Lower lobe of right lung (tissue), 2 donors: ENCODE measurements at places on chromosomes 1 and 21. TPM values are rescaled to one million over a fixed set of nuclear protein-coding genes. Genes with fewer than 3 reads are reported as not detected.
A peak's percentile ranks its signal among the peaks of the same experiment; 100 is the strongest.

DNA sequence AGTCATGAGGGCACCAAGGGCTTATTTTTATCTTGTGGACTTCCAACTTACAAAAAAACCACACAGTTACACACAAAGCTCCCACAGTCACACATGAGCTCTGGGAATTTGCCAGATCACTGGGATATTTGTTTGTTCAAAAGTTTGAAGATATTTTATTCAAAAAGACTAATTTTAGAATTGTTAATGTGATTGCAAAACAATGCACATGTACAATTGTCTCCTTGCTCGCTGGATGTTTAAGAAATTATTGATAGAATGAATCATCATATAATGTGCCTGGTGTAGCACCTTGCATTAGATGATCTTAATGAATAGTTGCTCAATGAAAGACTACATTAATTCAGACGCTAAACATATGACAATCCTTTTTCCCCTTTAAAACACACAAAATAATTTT is 570.3 kb downstream of the LMO4 start:
- H3K27ac ChIP-seq, result no peak overlapping the region
- H3K4me3 ChIP-seq, result no peak overlapping the region
- no peaks in the 10 kb centered on the region for H3K36me3 ChIP-seq
- no peak for DNase-seq

GRCh38 chr1:244151537-244151936 is 100.5 kb downstream of the ZBTB18 start:
- H3K27me3 ChIP-seq, result no peaks in the 10 kb centered on the region
- H3K4me1 ChIP-seq, result no peaks in the 10 kb centered on the region
- no peaks in the 10 kb centered on the region for H3K36me3 ChIP-seq
- H3K27ac ChIP-seq, result no peak overlapping the region
- no peak overlapping the region for H3K4me3 ChIP-seq

DNA sequence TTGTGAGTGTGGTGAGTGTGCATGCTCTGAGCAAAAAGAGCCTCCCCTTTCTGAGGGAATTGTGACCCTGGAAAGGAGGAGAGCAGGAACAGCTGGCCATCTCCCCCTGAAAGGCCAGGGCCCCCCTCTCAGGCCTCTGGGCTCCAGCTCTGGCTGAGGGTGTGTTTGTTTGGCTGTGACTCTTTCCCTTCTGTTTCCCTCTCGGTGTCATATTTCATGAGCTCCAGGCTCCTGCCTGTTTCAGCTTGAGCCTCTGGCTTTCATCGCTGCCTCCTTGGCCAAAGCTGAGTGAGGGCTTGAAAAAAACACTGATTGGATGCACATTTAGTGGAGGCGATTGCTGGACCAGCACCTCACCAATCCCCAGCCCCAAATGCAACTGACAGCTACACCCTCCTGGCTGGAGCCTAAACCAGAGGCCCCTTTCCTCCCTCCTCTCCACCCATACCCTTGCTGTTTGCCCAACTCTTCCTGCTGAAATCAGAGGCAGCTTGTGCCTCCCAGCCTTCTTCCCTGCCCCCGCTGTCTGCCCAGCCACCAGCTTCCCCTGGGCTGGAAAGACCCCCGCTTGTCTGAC is 64.1 kb downstream of the DDR2 start:
- H3K27me3 ChIP-seq, result no peaks in the 10 kb centered on the region
- no peaks in the 10 kb centered on the region for H3K36me3 ChIP-seq
- H3K4me3 ChIP-seq, result no peak overlapping the region
- H3K4me1 ChIP-seq, result peaks cover 32% of the 10 kb centered on the region

DNA sequence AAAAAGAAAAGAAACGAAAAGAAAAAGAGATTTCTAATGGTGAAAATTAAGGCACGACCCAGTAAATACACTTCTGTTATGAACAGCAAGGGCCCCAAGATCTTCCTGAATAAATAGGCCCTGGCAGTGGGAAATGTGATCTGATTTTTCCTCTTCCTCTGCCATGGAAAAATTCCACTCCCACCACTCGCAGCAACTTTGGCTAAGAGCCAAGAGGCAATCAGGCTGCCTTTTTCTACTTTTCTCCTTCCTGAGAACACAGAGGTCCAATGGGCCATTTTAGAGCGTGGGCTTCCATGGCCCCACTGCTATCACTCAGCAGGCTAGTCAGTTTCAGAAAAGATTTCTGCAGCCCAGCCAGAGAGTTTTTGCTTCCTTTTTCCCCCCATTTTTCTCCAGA is 33.7 kb upstream of the AK4 start:
- H3K4me3 ChIP-seq, result no peak overlapping the region
- no peaks in the 10 kb centered on the region for H3K4me1 ChIP-seq
- H3K27me3 ChIP-seq, result no peaks in the 10 kb centered on the region
- H3K36me3 ChIP-seq, result no peaks in the 10 kb centered on the region
- DNase-seq, result no peak
- H3K27ac ChIP-seq, result peak overlapping the region; percentile 10

- peaks cover 26% of the 10 kb centered on the region for H3K36me3 ChIP-seq
- no peaks in the 10 kb centered on the region for H3K27me3 ChIP-seq
- no peak overlapping the region for H3K27ac ChIP-seq
- peaks cover 15% of the 10 kb centered on the region for H3K4me1 ChIP-seq
These were observed 126.0 kb downstream of the PRDM2 start for GRCh38 chr1:13826009-13826408.

DNA sequence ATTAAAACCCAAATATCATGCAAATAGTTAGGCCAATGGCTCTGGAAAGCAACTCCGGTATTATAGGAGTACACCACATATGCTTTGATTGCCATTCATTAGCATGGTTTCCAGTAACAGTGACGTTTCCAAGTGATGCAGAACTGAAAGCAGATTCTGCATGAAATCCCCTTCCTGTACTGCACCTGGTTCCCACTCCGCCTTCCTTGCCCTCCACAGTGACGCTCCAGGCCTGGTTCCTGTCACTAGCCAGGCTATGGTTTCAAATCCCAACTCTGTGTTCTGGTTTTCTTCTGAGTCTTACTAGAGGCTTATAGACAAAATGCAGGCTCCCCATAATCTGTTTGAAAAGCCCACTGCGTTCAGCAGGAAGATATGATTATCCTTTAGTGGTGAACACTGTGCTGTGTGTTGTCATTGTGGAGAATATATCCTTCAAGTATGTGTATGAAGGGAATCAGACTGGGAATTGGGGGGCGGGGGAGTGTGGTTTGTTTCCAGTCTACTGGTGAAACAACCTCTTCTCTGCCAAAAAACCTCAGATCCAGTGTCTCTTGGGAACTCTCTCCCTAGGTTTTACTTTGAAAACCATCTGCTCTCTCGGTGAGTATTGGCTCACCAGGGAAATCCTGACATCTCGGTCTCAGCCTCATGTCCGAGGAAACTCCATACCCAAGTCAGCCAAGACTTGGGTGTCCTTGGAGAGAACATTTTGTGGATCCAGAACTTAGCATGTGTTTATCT is 78.7 kb downstream of the TYW3 start:
- H3K4me1 ChIP-seq, result no peaks in the 10 kb centered on the region
- H3K27ac ChIP-seq, result no peak overlapping the region
- no peak overlapping the region for H3K4me3 ChIP-seq
- no peaks in the 10 kb centered on the region for H3K36me3 ChIP-seq
- no peak for DNase-seq

DNA sequence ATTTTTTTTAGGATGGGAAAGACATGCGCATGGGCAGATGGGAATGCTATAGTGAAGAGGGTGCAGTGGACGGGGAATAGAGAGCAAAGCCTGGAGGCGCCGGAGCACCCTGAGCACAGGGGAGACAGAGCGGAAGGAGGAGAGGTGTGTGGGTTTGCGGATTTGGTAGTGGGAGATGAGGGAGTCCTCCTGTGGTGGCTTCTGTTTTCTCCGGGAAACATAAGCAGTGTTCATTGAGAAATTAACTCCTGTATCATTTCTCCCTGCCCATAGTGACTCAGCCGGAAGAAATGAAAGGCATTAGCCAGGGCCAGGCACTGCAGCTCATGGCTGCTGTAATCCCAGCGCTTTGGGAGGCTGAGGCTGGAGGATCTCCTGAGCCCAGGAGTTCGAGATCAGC is 4.7 kb upstream of the PTPRF start:
- no peak for DNase-seq
- no peak overlapping the region for H3K27ac ChIP-seq
- H3K27me3 ChIP-seq, result no peaks in the 10 kb centered on the region
- no peaks in the 10 kb centered on the region for H3K36me3 ChIP-seq
- peaks cover 13% of the 10 kb centered on the region for H3K4me1 ChIP-seq
- no peak overlapping the region for H3K4me3 ChIP-seq

DNA sequence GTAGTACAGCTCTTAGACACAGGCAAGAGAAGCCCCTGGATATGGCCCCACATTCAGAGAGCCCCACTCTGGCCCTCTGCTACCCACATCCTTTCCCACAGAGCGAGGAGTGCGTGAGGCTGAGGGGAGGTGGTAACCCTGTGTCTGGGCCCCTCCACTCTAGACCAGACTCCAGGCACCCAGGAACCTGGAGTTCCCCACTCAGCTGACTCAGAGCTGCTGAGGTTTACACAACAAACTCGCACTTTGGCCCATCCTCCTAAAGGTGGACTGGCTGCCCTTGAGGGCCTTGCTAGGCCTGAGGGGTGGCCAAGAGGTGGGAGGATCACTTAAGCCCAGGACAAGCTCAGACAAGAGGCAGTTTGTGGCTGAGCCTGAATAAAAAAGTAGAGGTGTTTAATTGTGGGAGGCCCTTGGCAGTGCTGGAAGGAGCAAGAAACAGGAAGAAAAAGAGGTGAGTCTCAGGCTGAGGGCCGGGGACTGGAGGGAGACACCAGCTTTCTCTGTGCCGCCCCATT is 10.7 kb downstream of the MR1 start:
- no peaks in the 10 kb centered on the region for H3K27me3 ChIP-seq
- DNase-seq, result peak; percentile 85
- peak overlapping the region; percentile 10 for H3K4me3 ChIP-seq
- H3K4me1 ChIP-seq, result peaks cover 46% of the 10 kb centered on the region
- H3K27ac ChIP-seq, result peak overlapping the region; percentile 73

GRCh38 chr1:18939398-18940302 is 16.8 kb downstream of the IFFO2 start:
- H3K27me3 ChIP-seq, result no peaks in the 10 kb centered on the region
- H3K27ac ChIP-seq, result no peak overlapping the region
- no peak for DNase-seq
- no peaks in the 10 kb centered on the region for H3K36me3 ChIP-seq

DNA sequence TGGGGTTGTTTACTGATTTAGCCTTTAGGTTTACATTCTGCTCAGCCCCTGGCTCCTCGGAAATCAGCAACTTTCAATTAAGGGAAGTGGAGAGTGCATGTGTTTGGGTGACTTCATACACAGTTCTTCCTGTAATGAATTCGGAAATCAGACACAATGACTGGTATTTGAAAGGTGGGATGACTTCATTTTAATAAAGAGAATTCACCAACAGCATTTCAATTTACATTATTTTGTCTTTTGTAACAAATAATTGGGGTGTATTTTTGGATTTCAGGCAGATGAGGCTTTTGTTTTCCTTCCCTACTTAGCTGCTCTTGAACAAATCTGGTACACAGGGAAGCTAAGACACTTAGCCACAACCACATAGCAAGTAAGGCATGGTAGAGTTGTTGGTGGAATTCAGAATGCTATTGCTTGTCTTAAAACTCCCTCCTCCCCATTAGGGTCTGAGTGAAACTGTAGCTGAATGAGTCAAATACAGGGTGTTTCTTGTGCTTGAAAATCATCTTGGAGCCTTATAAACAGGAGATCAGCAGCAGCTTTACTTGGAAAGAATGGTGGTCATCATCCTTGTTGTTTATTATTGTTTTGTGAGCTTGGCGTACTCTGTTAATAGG is 917 bp downstream of the STX12 start:
- H3K27ac ChIP-seq, result peak overlapping the region; percentile 98
- H3K4me3 ChIP-seq, result peak overlapping the region; percentile 95
- H3K36me3 ChIP-seq, result peaks cover 10% of the 10 kb centered on the region
- H3K4me1 ChIP-seq, result peaks cover 52% of the 10 kb centered on the region
- DNase-seq, result no peak
- no peaks in the 10 kb centered on the region for H3K27me3 ChIP-seq

- H3K36me3 ChIP-seq, result no peaks in the 10 kb centered on the region
- peak overlapping the region; percentile 40 for H3K27ac ChIP-seq
- H3K4me3 ChIP-seq, result no peak overlapping the region
- no peaks in the 10 kb centered on the region for H3K27me3 ChIP-seq
- no peak for DNase-seq
- H3K4me1 ChIP-seq, result peaks cover 40% of the 10 kb centered on the region
These were observed 37.8 kb upstream of the CTTNBP2NL start for GRCh38 chr1:112358061-112358770.

DNA sequence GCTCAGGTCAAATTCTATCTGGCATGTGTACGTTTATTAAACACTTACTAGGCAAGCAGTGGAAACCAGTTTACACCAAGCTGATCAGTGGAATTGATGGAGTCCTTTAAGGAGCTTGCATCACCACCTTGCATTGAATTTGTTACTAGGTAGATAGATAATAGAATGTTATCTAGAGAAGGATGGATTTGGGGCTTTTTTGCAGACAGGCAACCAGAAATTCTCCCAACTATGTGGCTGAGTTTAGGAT is 44.9 kb downstream of the HHAT start:
- DNase-seq, result no peak
- H3K27ac ChIP-seq, result no peak overlapping the region
- H3K36me3 ChIP-seq, result no peaks in the 10 kb centered on the region

- H3K36me3 ChIP-seq, result no peaks in the 10 kb centered on the region
- H3K4me1 ChIP-seq, result peaks cover 19% of the 10 kb centered on the region
- no peaks in the 10 kb centered on the region for H3K27me3 ChIP-seq
- no peak overlapping the region for H3K4me3 ChIP-seq
These were observed 7.1 kb downstream of the MEX3A start for GRCh38 chr1:156075162-156075561.

- no peaks in the 10 kb centered on the region for H3K27me3 ChIP-seq
- no peak overlapping the region for H3K4me3 ChIP-seq
- no peak overlapping the region for H3K27ac ChIP-seq
- no peaks in the 10 kb centered on the region for H3K4me1 ChIP-seq
- DNase-seq, result no peak
- no peaks in the 10 kb centered on the region for H3K36me3 ChIP-seq
These were observed 410.7 kb downstream of the SMYD3 start for GRCh38 chr1:246096356-246096755.

DNA sequence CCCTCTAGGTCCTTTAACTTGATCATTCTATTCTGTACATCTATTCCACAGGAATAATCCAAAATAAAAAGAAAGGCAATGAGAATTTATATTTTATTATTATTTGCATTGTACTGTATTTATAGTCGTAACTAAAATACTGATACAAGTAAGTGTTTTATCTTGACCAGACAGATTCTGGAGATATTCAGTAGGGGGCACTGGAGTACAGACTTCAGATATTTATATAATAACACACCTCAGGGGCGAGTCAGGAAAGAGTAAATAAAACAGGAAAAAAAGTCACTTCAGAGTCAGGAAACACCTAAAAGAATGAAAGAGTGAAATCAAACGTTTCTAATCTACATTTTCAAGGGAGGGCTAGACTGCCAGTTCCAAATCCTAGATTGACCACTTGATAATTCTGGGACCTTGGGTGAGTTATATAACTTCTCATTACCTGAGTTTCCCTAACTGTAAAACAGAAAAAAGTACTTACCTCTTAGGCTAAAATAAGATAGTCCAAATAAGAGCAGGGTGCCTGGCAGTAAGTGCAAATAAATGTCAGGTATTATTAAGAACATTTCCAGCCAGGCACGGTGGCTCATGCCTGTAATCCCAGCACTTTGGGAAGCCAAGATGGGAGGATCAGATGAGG is 31.1 kb upstream of the MTF1 start:
- no peak overlapping the region for H3K4me3 ChIP-seq
- H3K4me1 ChIP-seq, result peaks cover 4% of the 10 kb centered on the region
- H3K27me3 ChIP-seq, result no peaks in the 10 kb centered on the region
- no peak for DNase-seq

Gene INAVA
- total RNA-seq, result 7.8 TPM

Gene BTBD19
- total RNA-seq, result 8.7 TPM

Gene PGBD5
- total RNA-seq, result 2.3 TPM

Gene MANEAL
- total RNA-seq, result 4.9 TPM

Gene SLAMF7
- total RNA-seq, result 7.9 TPM

Gene TMEM35B
- 47.8 TPM for total RNA-seq

Gene FASLG
- total RNA-seq, result 1.2 TPM

Gene SPOCD1
- 21.6 TPM for total RNA-seq
